ENCODE measurements at places on chromosomes 12 and 14. TPM values are rescaled to one million over a fixed set of nuclear protein-coding genes. Genes with fewer than 3 reads are reported as not detected.

GRCh38 chr14:42141328-42141727 lies 534.7 kb downstream of the LRFN5 start:
- DNase-seq: peak; percentile 22

- no peak for DNase-seq
These were observed 4.7 kb downstream of the LIN52 start for GRCh38 chr14:74089251-74090020.

DNA sequence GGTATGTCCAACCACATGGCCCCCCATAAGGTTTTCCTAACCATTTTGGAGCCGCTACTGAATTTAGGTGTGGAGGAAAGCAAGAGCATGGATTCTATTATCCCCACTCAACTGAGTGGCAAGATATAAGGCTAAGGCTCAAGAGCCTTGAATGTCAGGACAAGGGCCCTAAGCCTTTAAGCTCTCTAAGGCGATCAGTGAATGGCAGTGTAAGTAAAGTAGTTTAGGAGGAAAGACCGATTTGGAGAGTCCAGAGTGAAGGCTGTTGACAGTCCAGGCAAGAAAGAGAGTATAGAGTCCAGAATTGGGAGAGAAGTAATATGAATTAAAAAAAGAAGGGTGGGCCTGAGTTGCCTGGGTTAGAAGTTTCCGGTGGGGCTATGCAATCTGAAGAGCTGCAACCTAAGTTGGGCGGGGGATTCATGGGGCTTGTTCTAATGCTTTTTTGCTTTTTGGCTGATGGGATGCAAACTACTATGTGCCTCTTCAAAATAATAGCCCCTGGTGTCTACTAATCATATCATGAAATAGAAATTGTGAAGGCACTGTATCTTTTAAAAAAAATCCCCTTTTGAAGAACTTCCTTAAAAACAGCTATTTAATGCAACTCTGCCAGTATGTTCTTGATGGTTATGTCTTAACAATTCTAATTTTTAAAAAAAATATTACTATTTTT lies at the start of gene SPIC:
Gene SPIC (plus strand): TSS at position 626 of the 676 bp plus-strand sequence. CDS start 1,569 bp downstream, outside the sequence.
- DNase-seq: no peak

GRCh38 chr14:69042787-69043444 lies 63.8 kb upstream of the ACTN1 start:
- DNase-seq: no peak

- no peak for DNase-seq
These were observed 238.4 kb downstream of the TMEM132D start for GRCh38 chr12:129665414-129665813.

DNA sequence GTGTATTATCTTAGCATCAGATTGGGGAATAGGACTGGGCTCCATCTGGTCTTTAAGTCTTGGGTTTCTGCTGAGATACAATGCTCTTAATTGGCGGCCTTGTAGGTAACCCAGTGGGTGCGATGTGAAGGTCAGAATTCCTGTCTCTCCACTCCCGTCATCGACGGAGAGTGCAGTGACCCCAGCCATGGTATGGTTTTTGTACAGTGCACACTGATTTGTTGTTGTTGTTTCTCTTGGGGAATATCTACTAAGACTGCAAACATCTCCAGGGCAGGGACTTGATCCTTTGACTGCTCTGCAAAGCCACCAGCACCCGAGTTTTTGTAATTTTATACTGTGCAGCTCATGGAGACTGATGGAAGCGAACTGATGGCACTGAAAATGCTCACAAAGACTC lies 41.4 kb downstream of the KCNA1 start:
- DNase-seq: no peak

RNASE4 gene
- 12.1 TPM for total RNA-seq

LYZ gene
- not detected for total RNA-seq

MIP gene
- 0.15 TPM for total RNA-seq

CGRRF1 gene
- 13.0 TPM for total RNA-seq

PTPRB gene
- total RNA-seq: 3.4 TPM

BMAL2 gene
- total RNA-seq: 22.8 TPM

CIROP gene
- not detected for total RNA-seq

PLCZ1 gene
- total RNA-seq: not detected

POTEG gene
- not detected for total RNA-seq

Data from M059J (cell line).